Foreskin keratinocyte (primary cell): ENCODE measurements at places on chromosomes 3 and 15. TPM values are rescaled to one million over a fixed set of nuclear protein-coding genes. Genes with fewer than 3 reads are reported as not detected.

Gene ABI3BP
- 2.0 and 2.7 TPM in 2 replicates for total RNA-seq

Gene CX3CR1
- total RNA-seq, result not detected in 2 replicates

Gene CXCR6
- not detected in 2 replicates for total RNA-seq

Gene EIF2A
- 87.7 and 91.1 TPM in 2 replicates for total RNA-seq

Gene WWTR1
- 14.8 and 23.6 TPM in 2 replicates for total RNA-seq

Gene ARL8B
- total RNA-seq, result 54.6 and 64.3 TPM in 2 replicates

Gene MAPK6
- 76.6 and 78.2 TPM in 2 replicates for total RNA-seq

Gene MYRIP
- not detected in 2 replicates for total RNA-seq

Gene DUOX1
- total RNA-seq, result 16.3 and 17.8 TPM in 2 replicates

Gene ILDR1
- total RNA-seq, result 0.07 TPM in 1 of 2 replicates, not detected in the other

Gene GOLGA6L7
- total RNA-seq, result not detected in 2 replicates

Gene GASK1A
- total RNA-seq, result 0.99 and 1.3 TPM in 2 replicates

Gene CALML4
- total RNA-seq, result 4.3 and 4.4 TPM in 2 replicates

Gene SHC4
- total RNA-seq, result 0.65 and 0.78 TPM in 2 replicates

Gene SEMA3F
- total RNA-seq, result 108 and 121 TPM in 2 replicates
